Right kidney (tissue), 9 donors: ENCODE measurements at places on chromosomes 5 and 9.

GRCh38 chr9:118829334-118829733 is 539.9 kb downstream of the BRINP1 start:
- no peak for DNase-seq

DNA sequence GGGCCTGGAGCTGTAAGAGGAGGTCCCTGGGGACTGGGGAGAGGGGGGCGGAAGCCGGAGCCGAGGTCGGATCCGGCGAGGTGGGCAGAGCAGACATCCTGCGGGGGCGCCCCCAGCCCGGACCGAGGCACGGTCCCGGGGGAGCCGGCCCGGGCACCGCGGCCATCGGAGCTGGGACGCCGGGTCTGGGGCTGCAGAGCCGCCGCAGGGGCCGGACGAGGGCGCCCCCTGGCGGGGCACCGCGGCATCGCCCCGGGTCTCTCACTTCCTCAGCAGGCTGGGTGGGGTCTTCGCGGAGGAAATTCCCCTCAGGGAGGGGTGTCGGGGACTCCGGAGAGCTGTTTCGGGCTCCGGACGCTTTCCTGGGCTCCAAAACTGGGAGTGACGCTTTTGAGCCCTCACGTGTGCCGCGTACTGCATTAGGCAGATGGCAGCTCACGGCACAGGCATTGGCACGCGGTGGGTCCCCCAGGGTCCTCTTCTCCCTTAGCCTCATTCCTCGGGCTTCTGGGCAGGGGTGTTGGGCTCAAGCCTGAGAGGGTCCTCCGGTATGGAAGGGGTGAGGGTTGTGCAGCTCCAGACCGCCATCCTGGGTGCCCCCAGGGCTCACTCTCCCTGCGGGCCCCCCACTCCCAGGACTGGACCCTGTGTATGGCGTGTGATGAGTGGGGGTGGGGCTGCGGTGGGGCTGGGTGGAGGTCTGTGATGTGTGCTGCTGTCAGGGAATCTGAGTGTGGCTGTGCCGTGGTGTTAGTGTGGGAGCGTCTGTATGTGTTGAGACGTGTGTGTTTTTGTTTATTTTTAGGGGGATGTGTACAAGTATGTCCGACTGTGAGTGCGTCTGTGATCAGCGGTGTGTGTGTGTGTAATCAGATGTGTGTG is 29.6 kb downstream of the LHX2 start:
- DNase-seq = peak; percentile 65

DNA sequence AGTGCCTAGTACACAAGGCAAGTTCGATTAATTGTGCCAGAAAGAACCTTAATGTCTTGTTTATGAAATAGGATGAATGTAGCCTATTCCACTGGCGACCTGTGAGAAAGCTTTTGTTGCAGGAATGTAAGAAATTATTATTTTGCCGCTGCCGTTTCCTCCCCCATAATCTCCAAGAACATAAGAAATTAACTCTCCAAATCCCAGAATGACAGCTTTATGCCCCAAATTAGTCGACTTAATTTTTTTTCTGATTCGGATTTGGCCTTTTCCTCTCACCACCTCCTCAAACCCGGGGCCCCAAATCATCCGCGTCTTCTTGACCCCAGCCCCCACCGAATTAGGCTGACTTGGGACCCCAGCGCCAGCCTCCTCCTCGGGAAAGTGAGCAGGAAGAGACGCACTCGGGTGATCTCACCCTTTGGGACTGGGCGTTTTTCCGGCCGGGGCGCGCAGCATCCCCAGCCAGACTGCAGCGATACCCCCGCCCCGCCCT is 682 bp upstream of the SPTAN1 start:
- DNase-seq = no peak

DNA sequence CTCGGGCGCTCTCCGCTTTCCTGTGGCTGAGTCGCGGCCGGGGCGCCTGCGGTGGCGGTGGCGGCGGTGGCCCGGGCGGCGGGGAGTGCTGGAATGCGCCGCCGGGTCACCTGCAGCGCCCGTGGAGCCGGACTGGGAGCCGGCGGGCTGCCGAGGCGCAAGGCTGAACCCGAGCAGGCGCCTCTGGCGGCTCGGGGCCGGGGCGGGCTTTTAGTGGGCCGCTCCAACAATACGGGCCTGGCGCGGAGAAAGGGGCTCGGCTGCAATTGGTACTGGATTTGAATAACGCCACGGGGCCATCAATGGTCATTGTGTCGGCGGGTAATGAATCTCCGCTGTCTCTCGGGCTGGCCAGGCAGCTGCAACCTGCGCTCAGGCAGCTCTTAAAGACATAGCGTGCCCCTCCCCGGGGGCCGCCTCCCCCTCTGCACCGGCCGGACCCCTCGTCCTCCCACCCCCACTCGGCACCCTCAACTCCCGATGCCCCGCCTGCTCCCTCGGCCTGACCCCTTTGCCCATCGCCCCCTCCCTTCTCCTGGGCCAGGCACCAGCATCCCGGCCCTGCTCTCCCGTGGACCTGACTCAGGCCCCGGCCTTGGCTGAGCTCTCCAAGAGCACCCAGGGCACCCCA is 22.1 kb downstream of the URM1 start:
- DNase-seq = no peak

GRCh38 chr5:20497356-20497755 is 509.4 kb upstream of the CDH18 start:
- no peak for DNase-seq

DNA sequence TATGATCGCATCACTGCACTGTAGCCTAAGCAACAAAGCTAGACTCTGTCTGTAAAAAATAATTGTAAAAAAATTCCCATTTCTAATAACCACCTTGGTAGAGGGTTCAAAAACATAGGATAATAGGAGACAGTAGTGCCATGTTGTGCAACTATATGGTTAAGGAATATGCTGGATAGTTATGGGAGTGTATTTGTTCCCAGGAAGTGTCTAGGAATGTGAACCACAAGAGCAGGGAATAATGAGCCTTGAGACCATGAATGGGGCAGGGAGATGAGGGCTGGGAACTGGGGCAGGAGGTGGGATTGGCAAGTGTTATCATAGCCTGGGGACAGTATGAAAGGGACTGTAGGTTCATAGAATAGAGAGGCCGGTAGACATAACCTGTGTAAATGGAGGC is 50.4 kb downstream of the RUSC2 start:
- DNase-seq = no peak

GRCh38 chr5:34570721-34571676 is 85.1 kb upstream of the RAI14 start:
- no peak for DNase-seq

GRCh38 chr9:113992276-113992951 is 85.7 kb downstream of the AMBP start:
- DNase-seq = no peak

DNA sequence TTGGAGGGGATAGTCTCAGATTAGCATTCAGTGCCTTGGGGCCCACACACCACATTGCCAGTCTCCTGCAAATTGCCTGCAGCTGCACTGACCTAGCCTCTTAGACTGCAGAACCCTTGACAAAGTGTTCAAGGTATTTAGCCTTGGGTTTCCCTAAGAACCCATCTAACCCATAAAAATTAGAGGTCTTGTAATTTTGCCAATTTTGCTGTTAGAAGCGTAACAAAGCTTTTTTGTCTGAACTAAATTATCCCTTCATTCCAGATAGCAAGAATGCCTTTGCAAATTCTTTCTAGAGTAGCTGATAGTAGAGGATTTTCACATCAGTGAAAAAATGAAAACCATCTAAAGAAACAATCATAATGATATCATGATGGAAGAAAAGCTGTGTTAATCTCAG is 74.0 kb upstream of the CCNG1 start:
- no peak for DNase-seq

DNA sequence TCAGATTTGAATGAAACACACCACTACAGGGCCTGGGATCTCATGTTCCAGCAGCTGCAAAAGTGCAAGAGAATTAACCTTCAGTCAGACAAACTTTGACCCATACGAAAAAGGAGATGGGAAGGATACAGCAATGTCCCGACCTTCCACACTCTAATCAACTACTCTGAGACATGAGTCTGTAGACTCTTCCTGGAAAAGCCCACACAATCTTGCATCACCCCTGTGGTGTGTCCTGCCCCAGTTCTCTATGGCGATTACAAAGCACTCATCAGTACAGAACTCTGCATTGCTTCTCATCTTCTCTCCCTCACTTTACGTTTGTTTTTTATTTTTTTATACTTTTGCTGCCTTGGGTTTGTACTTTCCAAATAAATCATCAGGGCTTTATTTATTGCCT is 241.0 kb upstream of the KIF2A start:
- DNase-seq = peak; percentile 25

- DNase-seq = no peak
Measured at GRCh38 chr5:139453683-139454567, 8.6 kb downstream of the ECSCR start.

DNA sequence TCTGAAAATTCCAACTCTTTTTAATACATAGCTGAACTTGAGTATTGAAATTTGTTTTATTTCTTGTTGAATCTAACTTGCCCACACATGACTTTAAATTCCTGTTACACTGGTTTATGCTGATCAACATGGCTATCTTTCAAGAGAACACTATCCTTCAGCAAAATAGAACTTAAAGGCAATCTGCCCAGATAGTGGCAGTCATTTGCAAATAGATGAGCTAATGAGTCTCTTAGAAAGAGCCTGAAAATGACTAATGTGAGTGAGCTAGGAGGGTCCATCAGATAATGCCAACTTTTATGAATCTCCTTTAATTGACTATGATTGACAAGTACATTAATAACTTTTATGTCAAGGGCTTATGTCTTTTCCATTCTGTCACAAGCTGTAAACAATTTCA is 1360.8 kb upstream of the C9orf72 start:
- no peak for DNase-seq

- DNase-seq = no peak
Measured at GRCh38 chr5:168667301-168667840, 88.2 kb upstream of the PANK3 start.

DNA sequence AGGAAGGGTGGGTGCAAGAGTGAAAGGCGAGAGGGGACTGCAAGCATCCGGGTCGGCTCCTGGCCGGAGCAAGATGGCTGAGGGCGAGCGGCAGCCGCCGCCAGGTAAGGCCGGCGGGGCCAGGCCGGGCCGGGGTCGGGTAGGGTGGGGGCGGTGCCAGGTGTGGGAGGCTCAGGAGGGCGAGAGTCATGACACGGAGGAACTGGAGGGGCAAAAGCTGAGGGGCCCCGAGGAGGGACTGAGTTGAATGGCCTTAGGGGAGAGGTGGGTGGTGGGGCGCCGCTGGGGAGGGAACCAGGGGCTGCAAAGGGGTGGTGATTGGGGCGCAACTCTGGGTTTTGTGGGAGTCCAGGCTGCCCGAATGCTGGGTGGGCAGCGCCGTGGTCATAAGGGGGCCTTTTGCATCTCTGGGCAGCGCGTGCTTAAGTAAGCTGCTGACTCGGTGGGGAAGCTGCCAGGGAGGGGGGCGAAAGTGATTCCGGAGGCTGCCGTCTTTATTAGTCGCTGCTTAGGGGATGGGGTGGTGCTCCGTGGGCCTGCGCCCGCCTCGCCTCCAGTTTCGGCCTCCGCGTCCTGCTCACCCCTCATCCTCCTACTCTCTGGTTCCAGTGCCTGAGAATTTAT is 425 bp downstream of the PTPA start:
- DNase-seq = peak; percentile 69

GRCh38 chr9:110933350-110934001 is 104.8 kb downstream of the LPAR1 start:
- no peak for DNase-seq

GRCh38 chr9:114366334-114367128 is 21.3 kb downstream of the AKNA start:
- DNase-seq = no peak

GRCh38 chr5:91639744-91640143 is 256.6 kb upstream of the ARRDC3 start:
- no peak for DNase-seq

DNA sequence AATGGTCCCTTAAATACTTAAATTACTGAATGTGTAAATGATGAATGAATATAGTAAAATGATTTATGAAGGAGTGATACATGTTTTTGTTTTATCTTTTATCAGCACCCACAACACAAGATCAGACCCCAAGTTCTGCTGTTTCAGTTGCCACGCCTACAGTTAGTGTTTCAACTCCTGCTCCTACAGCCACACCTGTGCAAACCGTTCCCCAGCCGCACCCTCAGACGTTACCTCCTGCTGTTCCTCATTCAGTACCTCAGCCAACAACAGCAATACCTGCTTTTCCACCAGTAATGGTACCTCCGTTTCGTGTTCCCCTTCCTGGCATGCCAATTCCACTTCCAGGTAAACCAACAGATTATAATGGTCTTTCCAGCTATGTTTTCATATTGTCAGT is 16.3 kb downstream of the TCERG1 start:
- DNase-seq = no peak
